ENCODE measurements at places on chromosomes 11 and 22.
A peak's percentile ranks its signal among the peaks of the same experiment; 100 is the strongest.

DNA sequence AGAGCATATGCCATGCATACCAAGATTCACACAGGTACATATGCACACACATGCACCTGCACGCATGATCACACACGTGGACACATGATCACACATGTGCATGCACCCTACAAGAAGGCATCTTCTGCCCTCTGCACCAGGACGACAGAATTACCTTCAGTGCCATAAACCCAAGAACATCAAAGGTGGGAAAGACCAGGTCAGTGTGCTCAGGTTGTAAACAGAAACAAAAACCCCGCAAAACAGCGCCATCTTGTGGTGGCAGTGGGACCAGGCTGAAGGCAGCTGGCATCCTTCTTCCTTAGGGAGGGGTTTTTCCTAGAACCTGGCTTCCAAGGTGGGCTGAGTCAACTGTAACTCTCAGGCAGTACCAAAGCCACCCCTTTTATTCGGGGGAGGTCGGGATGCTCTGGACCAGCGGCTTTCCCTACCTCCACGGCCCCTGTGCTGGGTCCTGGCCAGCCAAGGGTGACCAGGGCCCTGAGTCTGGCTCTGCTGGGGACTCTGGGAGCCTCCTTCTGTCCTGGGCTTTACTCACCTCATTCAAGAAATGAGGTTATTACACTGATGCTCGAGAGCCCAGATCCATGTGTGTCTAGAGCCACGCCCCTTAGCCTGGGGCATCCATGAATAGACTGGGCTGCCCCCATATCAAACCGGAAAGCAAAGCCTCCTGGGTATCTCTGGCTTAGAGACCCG is 69.4 kb upstream of the FGF3 start:
- peak; percentile 90 for DNase-seq

DNA sequence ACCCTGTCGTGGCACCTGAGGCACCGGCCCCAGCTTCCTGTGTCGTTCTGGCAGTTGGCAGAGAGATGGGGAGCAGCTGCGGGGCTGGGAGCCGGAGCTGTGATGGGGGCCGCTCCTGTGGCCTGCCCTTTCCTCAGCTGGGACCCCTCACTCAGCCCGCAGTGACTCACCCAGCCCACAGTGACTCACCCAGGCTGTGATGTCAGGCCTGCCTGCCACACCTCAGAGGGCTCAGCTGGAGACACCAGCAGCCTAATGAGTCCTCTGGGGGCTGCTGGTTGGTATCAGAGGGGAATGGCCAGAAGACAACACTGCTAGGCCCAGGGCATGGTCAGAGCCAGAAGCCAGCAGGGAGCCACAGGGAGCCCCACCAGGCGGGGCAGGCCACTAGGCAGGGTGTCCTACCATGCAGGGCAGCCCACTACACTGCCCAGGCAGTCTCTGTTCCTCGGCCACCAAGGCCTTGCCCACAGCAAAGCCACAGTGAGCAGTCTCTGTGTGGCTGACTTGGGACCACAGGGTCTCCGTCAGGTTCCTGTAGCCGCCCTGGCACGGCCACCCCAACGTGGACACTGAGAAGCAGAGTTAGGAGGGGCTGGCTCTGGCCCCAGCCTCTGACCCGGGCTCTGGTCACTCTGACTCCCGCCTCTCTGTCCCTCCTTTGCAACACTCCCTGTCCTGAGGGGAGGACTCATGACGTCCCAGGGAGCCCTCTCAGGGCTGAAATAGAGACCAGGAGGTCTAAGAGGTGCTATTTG is 4.2 kb upstream of the FXYD2 start:
- no peak for DNase-seq

GRCh38 chr11:7613394-7613720 is 59.9 kb downstream of the CYB5R2 start:
- no peak for DNase-seq

DNA sequence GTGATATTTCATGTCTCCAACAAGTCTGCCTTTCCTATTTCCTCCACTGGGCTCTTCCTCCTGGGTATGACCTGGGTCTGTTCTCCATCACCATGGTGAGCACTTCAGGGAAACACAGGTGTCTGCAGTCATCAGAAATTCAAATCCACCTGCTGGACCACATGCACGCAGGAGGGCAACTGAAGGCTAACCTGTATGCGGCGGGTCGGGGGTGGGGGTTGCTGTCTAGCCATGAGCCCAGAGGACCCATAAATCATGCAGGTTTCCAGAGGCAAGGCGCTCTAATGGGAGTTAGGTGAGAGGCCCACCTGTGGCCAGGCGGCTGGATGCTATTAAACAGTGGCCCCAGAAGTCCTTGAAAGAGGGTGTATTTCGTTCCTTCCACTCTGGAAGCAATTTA is 11.1 kb upstream of the PAMR1 start:
- DNase-seq: peak; percentile 85

DNA sequence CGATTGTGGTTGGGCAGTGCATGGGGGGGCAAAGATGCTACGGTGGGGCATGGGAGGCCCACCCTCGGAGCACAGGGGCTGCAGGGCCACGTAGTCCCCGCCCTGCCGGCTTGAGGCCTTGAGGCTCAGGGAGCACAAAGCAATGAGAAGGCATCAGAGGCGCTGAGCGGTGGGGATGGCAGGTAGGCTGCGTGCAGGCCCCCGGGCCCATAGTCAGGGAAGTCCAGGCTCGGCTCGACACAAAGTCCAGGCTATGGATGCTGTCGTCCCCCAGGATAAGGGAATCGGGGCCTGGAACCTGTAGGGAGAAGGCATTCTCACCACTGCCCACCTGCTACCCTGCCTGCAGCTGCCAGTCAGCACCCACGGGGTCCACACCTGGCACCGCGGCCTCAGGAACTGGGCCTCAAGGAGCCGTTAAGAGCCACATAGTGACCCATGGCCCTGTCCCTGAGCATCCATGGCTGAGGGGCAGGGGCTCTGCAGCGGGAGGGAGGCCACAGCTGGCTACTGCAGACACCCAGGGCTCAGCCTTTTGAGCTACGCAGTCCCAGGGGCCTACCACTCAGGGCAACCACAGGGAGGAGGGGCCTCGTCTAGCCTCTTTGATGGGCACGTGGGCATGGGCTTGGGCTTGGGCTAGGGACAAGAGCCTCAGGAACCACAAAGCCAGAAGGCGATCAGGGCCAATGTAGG is 179.7 kb downstream of the IGLL1 start:
- DNase-seq: no peak

- no peak for DNase-seq
Observed at GRCh38 chr11:70367071-70367470, 31.3 kb upstream of the CTTN start.

DNA sequence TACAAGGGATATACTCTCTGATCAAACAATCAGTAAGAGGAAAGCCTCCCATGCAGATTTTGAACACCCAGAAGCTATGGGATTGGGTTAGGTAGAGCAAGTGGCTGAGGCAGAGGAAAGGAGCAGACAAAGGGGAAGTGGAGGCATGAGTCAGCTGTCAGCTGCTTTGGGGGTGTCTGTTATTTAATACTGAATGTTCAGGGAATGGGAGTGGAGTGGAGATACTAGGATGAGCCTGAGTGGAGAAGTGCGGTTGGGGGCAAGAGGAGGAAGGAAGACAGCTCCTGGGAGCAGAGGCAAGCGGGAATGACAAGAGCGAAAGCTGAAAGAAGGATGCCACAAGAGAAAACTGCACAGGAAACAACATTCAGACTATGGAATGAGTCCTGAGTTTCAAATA is 22.7 kb upstream of the TMPRSS5 start:
- DNase-seq: no peak

GRCh38 chr11:124080327-124081001 is 34.8 kb upstream of the VWA5A start:
- no peak for DNase-seq

- DNase-seq: no peak
Observed at GRCh38 chr11:134565343-134565891, 153.4 kb upstream of the B3GAT1 start.

DNA sequence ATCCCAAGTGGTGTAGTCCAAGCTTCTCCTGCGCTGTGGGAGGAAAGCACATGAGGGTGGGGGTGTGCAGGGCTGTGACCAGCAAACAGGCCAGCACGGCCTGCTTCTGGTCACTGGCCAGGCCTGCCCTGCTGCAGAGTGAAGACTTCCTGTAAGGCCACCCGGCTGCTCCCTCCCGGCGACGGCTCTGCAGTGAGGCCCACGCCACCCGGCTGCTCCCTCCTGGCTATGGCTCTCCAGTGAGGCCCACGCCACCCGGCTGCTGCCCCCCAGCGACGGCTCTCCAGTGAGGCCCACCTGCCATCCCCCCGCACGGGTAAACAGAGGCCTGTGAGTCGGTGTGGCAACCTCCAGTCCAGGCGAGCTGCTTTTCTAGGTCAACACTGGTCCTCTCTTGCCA is 31.4 kb upstream of the BRSK2 start:
- no peak for DNase-seq

DNA sequence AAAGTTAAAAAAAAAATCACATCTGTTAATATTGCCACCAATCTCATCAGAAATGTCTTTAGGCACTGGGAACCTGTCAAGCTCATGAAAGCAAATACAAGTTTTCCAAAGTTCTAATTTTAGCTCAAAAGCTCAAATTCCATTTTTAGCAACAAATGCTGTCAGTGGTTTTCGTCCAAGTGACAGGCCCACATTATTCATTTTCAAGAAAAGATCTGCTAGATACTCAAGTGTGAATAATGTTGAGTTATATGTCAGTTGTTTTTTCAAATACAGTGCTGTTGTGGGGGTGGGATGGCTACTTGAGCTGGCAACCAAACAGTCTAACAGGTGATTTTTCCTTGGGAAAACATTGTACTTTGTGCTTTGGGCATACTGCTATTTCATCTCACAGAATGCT is 1072.6 kb downstream of the OPCML start:
- no peak for DNase-seq

DNA sequence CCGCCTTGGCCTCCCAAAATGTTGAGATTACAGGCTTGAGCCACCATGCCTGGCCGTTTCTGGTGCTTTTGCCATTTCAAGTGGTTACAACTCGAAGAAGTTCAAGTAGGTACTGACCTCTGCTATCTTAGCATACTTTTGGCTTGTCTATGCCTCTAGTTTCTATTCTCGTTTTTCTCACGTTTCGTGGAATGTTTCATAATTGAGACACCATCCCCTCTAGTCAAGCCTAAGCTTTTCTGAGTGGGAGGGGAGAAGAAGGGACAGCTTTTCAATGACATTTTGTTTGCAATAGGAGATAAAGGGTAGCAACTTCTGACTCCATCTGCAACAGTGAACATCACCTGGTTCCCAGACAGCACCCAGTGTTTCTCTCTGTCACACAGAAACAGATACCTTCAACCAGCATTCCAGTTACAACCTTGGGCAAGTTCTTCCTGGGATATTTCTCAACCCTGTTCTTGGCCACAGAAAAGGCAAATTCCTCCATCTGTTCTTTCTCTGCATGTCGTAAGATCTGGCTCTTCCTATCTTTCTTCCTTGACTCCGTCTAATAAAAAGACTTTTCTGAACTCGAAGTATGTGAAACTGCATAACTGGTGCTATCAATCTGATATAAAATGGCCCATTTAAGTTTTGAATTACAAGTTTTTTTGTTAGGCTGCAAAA is 25.5 kb downstream of the DDI1 start:
- DNase-seq: no peak

DNA sequence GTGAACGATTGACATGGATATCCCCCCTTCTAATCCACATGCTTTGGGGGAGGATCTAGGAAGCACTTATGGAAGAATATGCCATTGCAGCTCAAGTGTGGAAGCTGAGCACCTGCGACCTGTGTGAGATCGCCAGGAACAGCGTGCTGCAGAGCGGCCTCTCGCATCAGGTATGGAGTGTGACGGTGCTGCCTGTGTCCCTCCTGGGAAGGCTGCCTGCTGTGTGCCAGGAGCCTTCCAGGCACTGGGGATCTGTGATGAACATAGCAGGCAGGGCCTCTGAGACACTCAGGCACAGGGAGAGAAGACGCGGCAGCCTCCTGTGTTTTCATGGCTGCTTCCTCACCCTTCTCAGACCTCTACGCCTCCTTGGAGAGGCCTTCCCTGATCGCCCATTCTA is 36.5 kb downstream of the RNF141 start:
- no peak for DNase-seq

GRCh38 chr11:31871310-31872075 is 60.4 kb upstream of the PAX6 start:
- DNase-seq: no peak

GRCh38 chr11:130488848-130489584 is 40.6 kb downstream of the ADAMTS15 start:
- DNase-seq: no peak

DNA sequence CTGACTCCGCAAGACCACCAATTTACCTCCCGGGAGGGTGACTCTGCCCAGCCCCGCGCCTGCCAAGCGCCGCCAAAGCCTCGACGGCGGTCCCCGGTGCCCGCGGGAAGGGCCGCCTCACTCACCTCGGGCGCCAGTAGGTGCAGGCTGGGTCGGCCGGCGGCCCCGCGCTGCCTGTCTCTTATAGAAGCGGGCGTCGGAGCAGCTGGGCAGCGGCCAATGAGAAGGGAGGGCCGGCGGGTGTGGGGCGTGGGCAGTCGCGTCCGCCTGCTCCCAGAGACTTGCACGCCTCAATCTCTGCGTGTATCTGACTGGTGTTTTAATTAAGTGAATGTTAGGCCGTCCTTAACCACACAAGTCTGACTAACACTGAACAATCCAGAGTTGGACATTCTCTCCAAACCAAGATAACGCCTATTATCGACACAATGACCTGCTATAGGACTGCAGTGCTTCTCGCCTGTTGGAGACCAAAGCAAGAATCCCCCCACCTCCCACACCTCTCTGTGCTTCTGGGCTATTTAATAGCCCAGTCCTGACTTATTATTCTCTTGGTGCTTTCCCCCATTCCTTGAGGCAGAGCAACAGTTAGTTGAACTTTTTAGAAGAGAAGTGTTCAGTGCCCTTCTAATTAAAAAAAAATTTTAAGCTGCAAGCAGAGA is at the start of gene TPH1:
Gene TPH1, minus strand, starts transcription at position 154 of the 662 bp plus-strand sequence. CDS start 5,507 bp downstream, outside the sequence.
- no peak for DNase-seq

GRCh38 chr11:119641983-119642745 is 86.8 kb downstream of the NECTIN1 start:
- DNase-seq: peak; percentile 88

- no peak for DNase-seq
Observed at GRCh38 chr11:3735827-3736226, 61.5 kb downstream of the NUP98 start.

- DNase-seq: no peak
Observed at GRCh38 chr11:24437123-24437522, 59.7 kb upstream of the LUZP2 start.

- no peak for DNase-seq
Observed at GRCh38 chr22:36466258-36466657, 15.2 kb downstream of the TXN2 start.

DNA sequence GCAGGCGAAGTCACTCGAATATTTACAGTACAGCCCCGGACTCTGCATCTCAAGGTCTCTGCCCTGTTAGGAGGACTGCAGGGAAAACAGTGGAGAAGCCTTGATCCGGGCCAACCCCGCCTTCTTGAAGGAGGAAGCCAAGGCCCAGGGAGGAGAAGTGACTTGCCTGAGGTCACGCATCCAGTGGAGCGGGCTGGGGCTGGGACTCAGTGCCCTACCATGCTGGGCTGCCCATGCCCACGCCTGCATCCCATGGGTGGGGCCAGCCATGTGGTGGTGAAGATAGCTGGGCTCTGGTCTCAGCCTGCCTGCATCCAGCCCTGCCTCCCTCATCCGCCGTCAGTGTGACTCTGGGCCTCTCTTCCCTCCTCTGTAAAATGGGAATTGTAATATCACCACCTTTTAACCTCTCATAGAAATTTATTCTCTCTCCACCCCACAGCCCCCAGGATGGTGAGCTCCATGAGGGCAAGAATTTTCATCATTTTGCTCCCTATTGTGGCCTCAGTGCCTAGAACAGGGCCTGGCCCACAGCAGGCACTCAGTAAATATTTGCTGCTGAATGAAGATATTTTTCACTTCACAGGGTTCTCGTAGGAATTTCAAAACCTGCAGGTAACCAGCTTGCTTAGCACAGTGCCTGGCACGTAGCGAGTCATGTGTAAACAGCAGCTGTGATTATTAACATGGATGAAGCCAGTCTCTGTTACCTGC is 57.3 kb downstream of the OTOG start:
- no peak for DNase-seq

GRCh38 chr11:119166368-119167076 is 2.0 kb upstream of the NLRX1 start:
- DNase-seq: no peak

All from NCI-H526 (cell line).